Stimulated activated CD4-positive, alpha-beta T cell treated with anti-CD3 and anti-CD28 coated beads, Interleukin-2, amount 100 ng/mL, for 4 hours (primary cell): ENCODE measurements at places on chromosomes 2 and 18.

GRCh38 chr2:46984642-46985476 is 69.3 kb upstream of the MCFD2 start:
- peak; percentile 33 for DNase-seq

DNA sequence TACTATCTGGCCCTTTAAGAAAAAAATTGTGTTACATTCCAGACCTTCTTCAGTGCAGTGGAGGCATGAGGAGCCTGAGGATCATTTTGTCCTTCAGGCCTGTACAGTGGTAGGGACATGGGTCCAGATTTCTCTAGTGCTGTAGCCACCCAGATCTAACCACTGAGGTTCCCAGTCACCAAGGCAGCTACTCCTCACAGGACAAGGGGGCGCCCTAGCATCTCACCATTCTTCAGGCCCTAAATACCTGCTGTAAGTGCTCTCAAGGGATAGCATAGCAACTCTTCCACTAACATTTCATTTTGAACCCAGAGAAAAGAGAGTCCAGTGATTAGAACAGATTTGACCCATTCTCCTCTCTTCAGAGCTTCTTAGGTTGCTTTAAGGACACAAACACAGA is 1533.0 kb downstream of the LRP1B start:
- no peak for DNase-seq

- DNase-seq, result no peak
These were observed 54.3 kb upstream of the AGPS start for GRCh38 chr2:177338177-177338721.

DNA sequence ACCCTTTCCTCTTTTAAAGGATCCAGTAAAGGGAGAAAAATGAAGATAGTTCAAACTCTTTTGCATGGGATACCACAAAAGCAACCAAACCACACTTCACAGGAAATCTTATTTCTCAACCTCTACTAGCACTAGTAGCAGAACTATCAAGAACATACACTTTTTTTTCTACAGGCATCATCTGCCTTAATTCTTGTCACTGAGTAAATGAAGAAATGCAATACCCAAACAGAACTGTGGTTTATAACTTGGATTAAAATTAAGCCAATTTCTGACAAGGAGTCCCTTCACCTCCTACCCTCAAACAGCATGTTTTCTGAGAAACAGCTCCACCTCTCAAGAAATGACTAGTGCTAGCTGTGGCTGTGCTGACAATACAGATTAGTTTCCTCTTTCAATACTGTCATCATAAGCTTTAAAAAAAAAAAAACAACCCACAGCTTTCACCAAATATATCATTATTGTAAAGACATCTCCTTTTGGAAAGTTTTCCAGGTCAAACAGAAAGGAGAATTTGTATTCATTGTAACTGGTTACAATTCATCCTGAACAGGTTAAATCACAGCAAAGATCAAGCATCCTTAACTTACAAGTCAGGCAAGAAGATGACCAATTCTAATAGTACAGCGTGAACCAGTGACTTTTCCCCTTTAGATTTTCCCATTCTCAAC is 44.4 kb downstream of the PTPN2 start:
- peak; percentile 53 for DNase-seq

- DNase-seq, result no peak
These were observed 146.0 kb downstream of the FAM210A start for GRCh38 chr18:13580351-13580750.

GRCh38 chr2:228657807-228658402 is 476.4 kb upstream of the SPHKAP start:
- no peak for DNase-seq

GRCh38 chr2:96546797-96547196 is 10.2 kb downstream of the ARID5A start:
- DNase-seq, result no peak

GRCh38 chr2:17667898-17668297 is 85.7 kb downstream of the SMC6 start:
- no peak for DNase-seq

GRCh38 chr18:2990956-2991640 is 21.8 kb downstream of the LPIN2 start:
- DNase-seq, result no peak

GRCh38 chr2:145743011-145743410 is 1223.1 kb upstream of the ZEB2 start:
- no peak for DNase-seq

DNA sequence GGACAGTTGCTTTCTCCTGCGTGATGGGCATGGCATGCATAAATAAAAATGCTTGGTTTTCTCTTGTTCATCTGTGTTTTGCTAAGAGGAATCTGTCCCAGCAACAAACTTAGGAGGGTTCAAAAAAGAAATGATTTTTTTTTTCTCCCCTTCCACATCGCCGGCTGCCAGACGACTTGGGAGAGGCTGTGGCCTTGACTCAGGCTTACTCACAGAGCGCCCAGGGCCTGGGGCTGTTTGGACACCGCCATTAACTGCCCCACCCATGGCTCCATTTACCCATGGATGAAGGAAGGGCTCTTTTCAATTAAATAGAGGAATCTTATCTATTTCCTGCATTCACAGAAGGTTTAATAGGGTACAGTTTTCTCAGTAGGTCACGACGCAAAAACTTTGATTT is 22.3 kb upstream of the SERPINB5 start:
- DNase-seq, result no peak

- no peak for DNase-seq
These were observed 4.7 kb upstream of the DNAJB2 start for GRCh38 chr2:219274361-219274921.

GRCh38 chr18:57705011-57705410 is 83.4 kb upstream of the NARS1 start:
- no peak for DNase-seq

- DNase-seq, result peak; percentile 26
These were observed 21.9 kb downstream of the MRPL35 start for GRCh38 chr2:86221066-86221684.

DNA sequence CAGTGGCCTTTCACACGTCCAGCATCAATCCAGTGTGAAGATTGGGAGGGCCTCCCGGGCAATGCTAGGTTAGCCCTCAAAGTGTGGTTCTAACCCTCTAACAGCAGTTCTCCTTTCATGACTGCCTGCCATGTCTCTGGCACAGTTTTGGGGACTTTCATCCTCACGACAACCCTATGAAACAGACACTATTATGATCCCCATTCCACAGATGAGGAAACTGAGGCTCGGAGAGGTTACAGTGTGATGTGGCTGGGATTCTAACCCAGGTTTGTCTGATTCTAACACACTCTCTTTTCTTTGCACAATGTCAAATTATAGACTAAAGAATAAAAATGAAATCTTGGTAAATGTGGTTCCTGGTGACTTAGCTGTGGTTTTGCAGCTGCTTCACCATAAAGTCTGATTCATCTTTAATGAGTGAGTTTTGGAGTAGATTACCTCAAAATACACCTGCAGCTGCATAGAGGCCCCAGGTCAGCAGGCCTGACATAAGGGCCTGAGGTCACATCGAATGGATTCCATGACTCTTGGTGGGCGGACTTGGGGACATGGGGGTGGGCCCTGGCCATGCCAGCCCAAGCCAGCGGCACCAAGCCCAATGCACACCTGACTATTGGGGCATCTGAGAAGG is 214.4 kb downstream of the GLI2 start:
- DNase-seq, result no peak

DNA sequence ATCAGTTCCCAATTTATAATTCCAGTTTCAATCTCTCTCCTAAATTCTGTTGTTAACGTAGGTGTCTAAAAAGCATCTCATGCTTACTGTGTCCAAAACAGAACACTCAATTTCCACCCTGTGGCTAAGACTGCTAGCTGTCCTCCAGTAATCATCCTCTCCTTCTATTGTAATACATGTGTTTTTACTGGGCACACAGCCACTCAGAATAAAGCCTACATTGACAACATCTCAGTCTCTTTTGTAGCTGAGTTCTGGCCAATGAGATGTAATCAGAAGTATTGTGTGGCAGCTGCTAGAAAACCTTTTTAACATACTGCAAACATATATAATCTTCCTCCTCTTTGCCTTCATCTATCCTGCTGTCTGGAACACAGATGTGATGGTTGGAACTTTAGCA is 29.4 kb upstream of the TSPYL6 start:
- no peak for DNase-seq

GRCh38 chr18:27527856-27528255 is 342.7 kb upstream of the CHST9 start:
- no peak for DNase-seq

GRCh38 chr2:119428488-119429224 is 3.0 kb upstream of the TMEM37 start:
- no peak for DNase-seq

DNA sequence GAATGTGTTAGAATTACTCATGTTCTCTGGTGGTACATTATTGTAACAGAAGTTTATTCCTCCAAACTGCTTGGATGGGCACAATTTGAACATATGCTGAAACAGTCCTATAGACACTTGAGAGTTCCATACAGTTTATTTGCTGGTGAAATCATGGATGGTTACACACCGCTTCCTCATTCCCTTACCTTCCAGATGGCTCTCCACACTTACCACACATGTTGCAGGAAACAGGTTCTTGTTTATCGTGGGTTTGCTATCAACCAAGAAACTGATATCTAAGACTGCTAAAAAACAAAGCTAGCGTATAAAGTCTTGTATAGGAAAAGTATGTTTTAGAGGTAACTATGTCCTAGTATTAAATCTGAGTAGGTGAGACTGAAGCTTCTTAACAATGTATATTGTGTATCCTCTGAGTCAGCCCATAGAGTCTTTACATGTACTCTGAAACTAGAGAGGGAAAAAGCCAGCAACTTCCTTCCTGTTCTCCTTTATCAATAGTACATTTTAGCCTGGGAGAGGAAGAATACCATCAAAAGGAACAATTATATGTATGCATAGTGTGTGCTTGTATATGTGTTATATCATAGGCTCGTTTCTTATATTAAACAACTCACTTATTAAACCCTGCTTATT is 313.1 kb downstream of the PLCL1 start:
- no peak for DNase-seq

DNA sequence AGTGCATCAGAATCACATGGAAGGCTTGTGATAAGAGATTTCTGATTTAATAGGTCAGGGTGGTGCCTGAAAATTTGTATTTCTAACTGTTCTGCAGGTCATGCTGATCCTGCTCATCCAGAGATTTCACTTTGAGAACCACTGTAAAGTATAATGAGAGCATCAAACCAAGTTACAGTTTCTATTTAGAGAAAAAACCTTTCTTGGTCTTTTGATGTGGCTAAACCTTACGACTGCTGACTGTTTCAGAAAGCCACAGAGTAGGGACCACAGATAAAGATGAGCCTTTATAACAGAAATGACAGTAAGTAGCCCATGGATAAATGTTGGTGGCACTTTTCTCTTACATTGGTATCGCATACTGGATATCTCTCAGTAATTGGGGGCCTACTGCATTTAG is 109.4 kb upstream of the FANCL start:
- no peak for DNase-seq

DNA sequence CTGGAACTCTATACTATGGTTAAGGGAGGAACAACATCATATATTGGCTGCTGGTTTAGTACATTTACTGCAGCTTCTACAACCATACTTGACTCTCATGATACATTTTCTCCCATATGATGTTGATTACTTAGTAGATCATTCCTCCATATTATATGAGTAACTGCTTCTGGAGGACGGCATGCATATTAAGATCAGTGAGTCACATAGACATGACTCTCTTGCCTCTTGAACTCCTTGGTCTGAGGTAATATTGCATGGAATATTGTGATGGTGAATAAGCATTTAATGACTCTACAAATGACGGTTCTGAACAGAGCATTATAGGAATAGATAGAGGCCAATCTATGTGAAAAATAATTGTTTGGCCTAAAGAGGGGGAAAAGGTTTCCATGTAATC is 418.8 kb upstream of the SPHKAP start:
- no peak for DNase-seq

DNA sequence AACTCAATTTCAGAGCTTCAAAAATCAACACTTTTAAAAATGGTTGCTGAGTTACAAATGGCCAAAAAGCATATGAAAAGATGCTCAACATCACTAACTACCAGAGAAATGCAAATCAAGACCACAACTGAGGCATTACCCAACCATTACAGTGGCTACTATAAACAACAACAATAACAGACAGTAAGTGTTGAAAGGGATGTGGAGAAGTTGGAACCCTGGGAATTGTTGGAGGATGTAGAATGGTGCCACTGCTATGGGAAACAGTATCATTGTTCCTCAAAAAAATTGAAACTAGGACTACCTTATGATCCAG is 173.3 kb upstream of the SPRED2 start:
- DNase-seq, result no peak

DNA sequence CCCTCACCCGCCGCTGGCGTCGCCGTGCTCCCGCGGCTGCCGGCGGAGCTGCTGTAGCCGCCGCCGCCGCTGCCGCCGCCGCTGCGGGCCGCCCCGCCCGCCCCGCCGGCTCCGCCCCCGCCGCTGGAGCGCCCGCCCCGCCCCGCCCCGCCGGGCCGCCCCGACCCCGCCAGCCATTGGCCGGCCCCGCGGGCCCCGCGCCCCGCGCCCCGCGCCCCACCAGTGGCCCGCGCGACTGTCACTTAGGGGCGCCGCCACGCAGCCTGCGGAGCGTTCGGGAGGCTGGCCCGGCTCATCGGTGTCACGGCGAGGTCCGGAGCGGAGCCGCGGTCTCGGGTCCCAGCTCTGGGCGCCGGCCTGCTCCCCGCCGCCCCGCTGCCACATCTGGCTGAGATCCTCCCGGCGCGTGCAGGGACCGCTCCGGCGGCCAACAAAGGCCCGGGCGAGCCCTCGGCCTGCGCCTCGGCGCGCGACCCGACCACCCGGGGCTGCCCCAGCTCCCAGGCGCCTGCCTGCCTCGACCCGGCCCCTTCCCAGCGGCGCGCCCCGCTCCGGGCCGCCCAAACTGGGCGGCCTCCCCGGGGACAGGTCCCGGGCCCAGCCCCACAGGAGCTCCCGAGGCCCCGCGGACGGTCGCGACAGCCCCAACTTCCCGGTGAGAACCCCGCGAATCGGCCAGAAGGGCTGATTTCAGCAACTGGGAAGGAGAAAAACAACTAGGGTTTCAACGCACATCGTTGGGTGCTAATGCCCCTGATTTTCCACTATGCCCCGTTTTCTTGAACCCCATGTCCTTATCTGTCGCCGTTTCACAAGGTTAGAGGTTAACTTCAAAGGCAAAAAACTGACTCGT is at the start of gene MGAT4A:
MGAT4A (minus strand) TSS at position 92 of the 853 bp plus-strand sequence. CDS start 4,800 bp downstream, outside the sequence.
- peak; percentile 59 for DNase-seq

DNA sequence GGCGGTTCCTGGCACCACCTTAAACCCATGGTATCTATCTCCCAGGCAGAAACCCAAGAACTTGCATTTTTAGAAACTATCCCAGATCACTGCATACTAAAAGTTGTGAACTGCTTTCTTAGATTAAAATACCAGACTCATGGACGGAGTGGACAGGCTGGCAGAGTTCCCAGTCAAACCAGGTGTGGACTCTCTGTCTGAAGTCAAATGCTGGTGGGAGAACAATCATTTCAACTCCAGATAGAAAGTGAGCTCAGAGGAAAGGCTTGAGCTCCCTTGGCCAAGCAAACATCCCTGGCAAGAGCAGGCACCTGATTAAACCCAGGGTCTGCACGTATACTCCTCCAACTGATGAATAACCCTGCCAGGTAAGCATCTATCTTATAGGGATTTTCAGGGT is 19.5 kb downstream of the NXPH2 start:
- no peak for DNase-seq
